ENCODE measurements at places on chromosomes 5 and 9. TPM values are rescaled to one million over a fixed set of nuclear protein-coding genes. Genes with fewer than 3 reads are reported as not detected.

The LCN15 gene
- not detected for polyA plus RNA-seq

The APBA1 gene
- polyA plus RNA-seq, result 1.9 TPM

The NRG2 gene
- polyA plus RNA-seq, result 1.2 TPM

The MLLT3 gene
- 5.1 TPM for polyA plus RNA-seq

The TBC1D2 gene
- 7.0 TPM for polyA plus RNA-seq

The MEF2C gene
- 22.0 TPM for polyA plus RNA-seq

All from aorta (tissue), 5 donors.